ENCODE measurements at places on chromosomes 16 and 17.

GRCh38 chr17:42704837-42705494 is 22.6 kb downstream of the CNTNAP1 start:
- DNase-seq, result no peak

DNA sequence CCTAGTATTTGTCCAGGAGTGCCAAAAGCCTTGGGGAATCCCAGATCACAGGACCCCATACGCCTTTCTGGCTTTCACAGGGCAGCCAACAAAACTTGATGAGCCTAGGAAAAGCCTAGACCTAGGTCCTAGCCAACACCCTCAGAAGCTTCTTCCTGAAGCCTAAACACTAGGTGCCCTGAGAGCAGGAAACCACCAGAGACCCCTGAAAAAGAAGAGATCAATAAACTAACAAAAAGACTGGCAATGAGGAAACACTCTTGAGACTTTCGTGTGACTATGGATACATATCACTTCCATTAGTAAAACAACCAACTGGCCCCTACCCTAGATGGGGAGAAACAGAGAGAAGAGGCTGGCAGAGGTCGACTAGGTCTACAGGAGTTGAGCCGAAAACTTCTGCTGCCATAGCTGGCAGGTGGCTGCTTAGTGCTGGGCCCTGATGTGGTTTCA is 1.2 kb downstream of the ORMDL3 start:
- no peak for DNase-seq

- DNase-seq, result no peak
These were observed 402.0 kb upstream of the TNRC6C start for GRCh38 chr17:77556383-77557061.

DNA sequence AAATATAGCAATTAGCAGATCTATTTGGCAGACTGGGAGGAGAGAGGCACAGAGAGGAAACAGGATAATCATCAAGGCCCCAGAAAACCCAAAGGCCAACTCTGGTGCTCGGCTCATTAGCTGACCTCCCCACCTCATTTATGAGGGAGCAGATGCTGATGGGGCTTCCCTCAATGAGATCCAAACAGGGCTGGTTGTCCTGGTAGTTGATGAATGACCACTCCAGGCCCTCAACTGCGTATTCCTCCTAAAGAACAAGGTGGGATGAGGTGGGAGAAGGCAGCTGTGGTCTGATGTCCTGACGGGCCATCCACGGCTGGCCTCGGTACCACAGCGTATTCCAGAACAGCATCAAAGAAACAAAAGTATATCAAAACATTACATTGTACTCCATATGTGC is 20.8 kb downstream of the ZNHIT3 start:
- DNase-seq, result no peak

DNA sequence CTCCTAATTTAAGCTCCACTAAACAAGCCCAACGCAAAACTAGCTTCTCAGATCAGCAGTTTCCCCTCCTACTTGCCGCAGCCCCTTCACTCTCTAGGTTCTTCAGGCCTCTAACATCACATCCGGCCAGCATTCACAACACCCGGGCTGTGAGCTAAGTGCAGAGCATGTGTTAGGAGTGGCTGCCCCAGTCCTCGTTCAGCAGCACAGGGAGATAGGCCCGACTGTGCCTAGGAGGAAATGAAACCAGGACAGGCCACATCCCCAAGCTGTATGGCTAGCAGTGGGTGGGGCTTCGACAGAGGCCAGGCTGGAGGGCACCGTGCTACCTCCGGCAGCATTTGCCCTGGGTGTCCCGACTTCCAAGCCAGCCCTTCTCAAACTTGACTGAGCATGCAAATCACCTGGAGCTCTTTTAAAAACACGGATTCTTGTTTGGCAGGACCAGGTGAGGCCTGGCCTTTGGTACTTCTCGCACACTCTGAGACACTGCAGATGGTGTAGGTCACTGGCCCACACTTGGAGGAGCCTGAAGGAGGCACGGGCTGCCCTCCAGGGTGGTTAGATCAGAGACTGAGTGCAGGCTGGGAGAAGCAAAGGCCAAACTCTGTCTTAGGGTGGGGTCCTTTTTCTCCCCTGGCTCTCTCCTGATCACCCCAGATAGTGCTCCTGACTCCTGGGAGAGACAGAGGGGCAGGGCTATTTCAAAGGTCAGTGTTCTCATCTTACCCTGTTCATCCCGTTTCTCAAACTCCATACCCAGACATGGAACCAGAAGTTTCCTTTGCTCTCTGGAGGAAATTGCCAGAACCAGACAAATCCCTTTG is 202.0 kb downstream of the C16orf78 start:
- DNase-seq, result no peak

GRCh38 chr16:22782314-22782713 is 31.6 kb upstream of the HS3ST2 start:
- no peak for DNase-seq

DNA sequence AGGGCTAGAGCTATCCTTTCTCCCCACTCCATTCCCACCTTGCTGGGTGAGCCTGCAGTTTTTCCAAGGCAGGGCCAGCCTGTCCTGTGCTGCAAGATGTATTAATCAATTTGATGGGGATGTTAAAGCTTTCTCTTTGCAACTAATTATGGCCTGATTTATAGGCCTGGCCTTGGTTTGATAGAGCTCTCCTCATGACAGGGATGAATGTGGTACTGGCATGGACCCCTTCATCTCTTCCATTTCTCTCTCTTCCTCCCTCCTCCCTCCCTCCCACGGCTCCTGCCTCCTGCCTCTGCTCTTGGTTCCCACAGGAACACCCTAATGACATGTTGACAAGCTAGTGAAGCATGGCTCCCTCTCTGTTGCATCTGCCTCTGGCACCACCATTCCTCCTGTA is 47.2 kb upstream of the SKAP1 start:
- no peak for DNase-seq

- DNase-seq, result no peak
These were observed 70.2 kb upstream of the NETO2 start for GRCh38 chr16:47213761-47214440.

- DNase-seq, result no peak
These were observed 17.1 kb downstream of the PLEKHG4 start for GRCh38 chr16:67296420-67296819.

- DNase-seq, result no peak
These were observed 13.9 kb downstream of the NGFR start for GRCh38 chr17:49508866-49509587.

DNA sequence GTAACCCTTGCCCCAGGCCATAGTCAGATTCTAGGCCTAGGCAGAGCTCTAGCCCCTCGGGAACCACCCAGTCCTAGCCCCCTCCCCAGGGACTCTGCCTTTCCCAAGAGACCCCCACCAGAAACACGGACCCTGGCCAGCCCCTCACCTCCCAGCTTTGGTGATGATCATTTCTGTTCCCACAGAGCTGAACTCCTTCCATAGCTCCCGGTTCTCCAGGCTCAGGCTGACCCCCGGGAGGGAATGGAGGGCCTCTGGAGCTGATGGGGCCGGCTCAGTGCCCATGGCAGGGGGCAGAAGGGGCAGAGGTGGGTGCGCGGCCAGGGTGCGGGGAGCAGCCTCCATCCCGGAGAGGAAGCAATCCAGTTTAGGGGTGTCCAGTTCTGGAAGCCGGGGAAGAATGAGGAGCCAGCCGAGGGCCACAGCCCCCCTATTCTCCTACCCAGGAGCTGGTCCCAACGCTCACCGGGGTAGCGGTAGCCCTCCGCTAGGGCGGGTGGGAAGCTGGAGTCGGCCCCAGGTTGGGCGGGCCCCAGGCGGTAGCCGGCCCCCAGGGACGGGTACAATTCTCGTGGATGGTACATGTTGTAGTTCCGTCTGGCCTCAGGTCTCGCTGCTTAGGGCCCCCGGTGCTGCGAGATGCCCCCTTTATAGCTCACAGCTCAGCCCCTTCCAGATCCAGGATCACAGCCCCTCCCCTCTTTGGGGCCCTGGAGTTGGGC is 953 bp downstream of the TBX6 start:
- DNase-seq, result no peak

GRCh38 chr16:25198021-25198420 is 18.7 kb upstream of the AQP8 start:
- no peak for DNase-seq

DNA sequence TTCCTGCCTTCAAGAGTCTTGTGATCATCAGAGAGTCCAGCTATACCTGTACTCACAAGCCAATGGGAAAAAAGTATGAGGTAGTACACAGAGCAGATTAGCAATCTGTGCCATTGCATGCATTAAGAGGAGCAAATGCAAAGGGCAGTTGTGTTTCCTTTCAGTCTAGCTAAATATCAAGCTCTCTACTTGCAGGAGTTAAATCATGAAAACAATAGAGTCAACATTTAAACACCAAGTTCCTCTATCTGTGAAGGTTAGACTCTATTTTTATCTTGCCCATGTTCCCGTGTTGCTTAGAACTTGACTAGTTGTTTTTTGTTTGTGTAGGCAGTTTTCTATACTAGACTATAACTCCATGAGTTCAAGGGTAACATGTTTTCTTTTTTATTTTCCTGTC is 4.7 kb upstream of the FAM20A start:
- no peak for DNase-seq

GRCh38 chr16:27704252-27704651 is 154.3 kb downstream of the KATNIP start:
- DNase-seq, result no peak
